ENCODE measurements at places on chromosomes 2 and 18. TPM values are rescaled to one million over a fixed set of nuclear protein-coding genes. Genes with fewer than 3 reads are reported as not detected.

GRCh38 chr2:135163306-135163705, 111.2 kb downstream of the RAB3GAP1 start:
- H3K27me3 ChIP-seq = no peaks in the 10 kb centered on the region
- DNase-seq = no peak
- no peaks in the 10 kb centered on the region for H3K4me1 ChIP-seq

DNA sequence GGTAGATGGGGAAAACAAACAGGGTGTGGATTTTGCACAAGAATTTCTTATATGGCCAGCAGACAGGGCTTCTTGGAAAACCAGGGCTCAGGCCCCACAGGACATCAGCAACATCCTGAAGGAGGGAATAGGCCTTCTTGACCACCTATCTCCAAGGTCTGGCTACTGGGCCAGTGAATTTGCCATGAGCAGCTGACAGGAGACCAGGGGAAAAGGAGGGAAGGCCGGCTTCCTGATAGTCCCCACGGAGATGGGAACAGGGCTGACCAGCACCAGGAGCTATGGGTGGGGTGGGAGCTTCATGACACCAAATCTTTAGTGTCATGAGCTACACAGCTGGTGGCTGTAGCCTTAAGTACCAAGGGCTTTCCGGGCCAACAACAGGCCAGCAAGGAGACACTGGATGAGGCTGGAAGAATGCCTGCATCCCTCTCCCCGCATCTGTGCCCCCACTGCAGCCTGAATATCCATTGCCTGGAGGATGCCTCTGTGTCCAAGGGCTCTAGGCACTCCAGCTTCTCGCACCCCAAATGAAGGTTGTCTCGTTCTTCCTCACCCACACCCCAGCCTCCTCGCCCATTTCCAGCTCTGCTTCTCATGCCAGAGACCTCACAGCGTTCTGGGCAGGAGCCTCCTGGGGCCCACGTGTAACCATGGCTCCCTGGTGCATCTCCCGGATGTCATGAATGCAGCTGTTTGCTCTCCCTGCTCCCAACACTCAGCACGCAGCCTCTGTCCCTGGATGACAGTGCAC, 74.8 kb downstream of the EMX1 start:
- H3K36me3 ChIP-seq = no peaks in the 10 kb centered on the region
- H3K4me1 ChIP-seq = no peaks in the 10 kb centered on the region
- no peak overlapping the region for H3K27ac ChIP-seq
- no peak overlapping the region for H3K4me3 ChIP-seq
- DNase-seq = no peak
- no peaks in the 10 kb centered on the region for H3K27me3 ChIP-seq

DNA sequence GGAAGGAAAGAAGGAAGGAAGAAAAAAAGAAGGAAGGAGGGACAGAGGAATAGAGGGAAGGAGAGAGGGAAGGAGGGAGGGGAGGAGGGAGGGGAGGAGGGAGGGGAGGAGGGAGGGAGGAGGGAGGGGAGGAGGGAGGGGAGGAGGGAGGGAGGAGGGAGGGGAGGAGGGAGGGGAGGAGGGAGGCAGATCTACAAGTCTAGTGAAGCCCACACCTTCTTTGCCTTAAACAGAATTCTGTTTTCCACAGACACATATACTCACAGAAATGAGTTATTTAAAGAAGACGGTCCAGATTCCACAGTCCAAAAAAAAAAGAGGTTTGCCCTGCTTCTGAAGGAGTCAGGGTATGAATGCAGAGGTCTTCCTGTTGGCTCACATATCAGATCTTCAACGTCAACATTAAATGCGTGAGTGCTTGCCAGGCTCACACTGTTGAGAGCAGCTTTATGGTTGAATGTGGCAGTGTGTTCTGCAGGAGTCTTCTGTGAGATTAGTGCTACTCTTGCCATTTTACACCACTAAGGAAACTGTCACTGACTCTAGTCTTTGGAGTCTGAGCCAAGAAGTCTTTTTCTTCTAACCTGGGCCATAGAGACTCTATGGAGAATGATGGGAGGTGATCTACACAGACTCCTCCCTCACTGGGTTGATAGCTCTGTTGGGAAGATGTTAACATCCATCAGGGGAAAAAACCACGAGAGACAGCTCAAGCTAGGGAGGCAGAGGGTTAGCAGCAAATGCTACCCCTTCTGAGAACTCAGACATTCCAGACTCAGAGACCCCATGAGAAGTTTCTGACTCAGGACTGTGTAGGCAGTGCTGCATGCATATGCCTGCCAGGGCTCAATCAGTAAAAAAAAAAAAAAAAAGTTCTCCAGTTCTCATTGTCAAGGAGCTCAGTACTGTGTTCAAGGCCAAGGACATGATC, 23.3 kb downstream of the PAX8 start:
- peaks cover 31% of the 10 kb centered on the region for H3K4me1 ChIP-seq
- no peak overlapping the region for H3K4me3 ChIP-seq

DNA sequence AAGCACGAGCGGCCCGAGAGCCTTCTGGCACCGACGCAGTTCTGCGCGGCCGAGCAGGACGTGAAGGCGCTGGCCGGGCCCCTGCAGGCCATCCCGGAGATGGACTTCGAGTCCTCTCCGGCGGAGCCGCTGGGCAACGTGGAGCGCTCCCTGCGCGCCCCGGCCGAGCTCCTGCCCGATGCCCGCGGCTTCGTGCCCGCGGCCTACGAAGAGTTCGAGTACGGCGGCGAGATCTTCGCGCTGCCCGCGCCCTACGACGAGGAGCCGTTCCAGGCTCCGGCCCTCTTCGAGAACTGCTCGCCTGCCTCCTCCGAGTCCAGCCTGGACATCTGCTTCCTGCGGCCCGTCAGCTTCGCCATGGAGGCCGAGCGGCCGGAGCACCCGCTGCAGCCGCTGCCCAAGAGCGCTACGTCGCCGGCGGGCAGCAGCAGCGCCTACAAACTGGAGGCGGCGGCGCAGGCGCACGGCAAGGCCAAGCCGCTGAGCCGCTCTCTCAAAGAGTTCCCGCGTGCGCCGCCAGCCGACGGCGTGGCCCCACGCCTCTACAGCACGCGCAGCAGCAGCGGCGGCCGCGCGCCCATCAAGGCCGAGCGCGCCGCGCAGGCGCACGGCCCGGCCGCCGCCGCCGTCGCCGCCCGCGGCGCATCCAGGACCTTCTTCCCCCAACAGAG, 70.4 kb downstream of the ARHGEF33 start:
- H3K4me3 ChIP-seq = no peak overlapping the region
- H3K4me1 ChIP-seq = peaks cover 11% of the 10 kb centered on the region
- H3K36me3 ChIP-seq = no peaks in the 10 kb centered on the region
- peaks cover 17% of the 10 kb centered on the region for H3K27me3 ChIP-seq
- peak; percentile 53 for DNase-seq

GRCh38 chr2:168371273-168372019, 84.6 kb upstream of the CERS6 start:
- no peak overlapping the region for H3K4me3 ChIP-seq
- H3K36me3 ChIP-seq = no peaks in the 10 kb centered on the region
- no peaks in the 10 kb centered on the region for H3K4me1 ChIP-seq
- H3K27ac ChIP-seq = no peak overlapping the region

GRCh38 chr2:10380048-10380926, 67.8 kb downstream of the ODC1 start:
- DNase-seq = no peak
- H3K4me1 ChIP-seq = peaks cover 80% of the 10 kb centered on the region
- no peaks in the 10 kb centered on the region for H3K36me3 ChIP-seq
- H3K27me3 ChIP-seq = no peaks in the 10 kb centered on the region

DNA sequence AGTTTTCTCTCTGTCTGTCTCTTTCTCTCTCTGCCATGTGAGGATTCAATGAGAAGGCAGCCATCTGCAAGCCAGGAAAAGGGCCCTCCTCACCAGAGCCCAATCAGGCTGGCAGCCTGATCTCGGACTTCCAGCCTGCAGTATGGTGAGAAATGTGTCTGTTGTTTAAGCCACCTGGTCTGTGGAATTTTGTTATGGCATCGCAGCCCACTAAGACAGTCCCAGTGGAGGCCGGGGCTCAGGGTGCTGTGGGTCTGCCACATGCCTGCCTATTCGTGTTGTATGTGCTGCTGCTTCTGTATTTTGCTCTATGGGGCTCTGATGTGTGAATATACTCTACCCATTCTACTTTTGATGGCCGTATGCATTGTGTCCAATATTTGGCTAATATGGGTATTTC, 139.0 kb upstream of the HS6ST1 start:
- no peak for DNase-seq
- H3K27ac ChIP-seq = no peak overlapping the region
- no peaks in the 10 kb centered on the region for H3K36me3 ChIP-seq
- H3K4me1 ChIP-seq = no peaks in the 10 kb centered on the region
- H3K4me3 ChIP-seq = no peak overlapping the region
- H3K27me3 ChIP-seq = no peaks in the 10 kb centered on the region

- H3K27me3 ChIP-seq = peaks cover 2% of the 10 kb centered on the region
- no peak overlapping the region for H3K4me3 ChIP-seq
- no peak overlapping the region for H3K27ac ChIP-seq
- H3K4me1 ChIP-seq = no peaks in the 10 kb centered on the region
These were observed 37.7 kb upstream of the MEX3C start for GRCh38 chr18:51235009-51235789.

DNA sequence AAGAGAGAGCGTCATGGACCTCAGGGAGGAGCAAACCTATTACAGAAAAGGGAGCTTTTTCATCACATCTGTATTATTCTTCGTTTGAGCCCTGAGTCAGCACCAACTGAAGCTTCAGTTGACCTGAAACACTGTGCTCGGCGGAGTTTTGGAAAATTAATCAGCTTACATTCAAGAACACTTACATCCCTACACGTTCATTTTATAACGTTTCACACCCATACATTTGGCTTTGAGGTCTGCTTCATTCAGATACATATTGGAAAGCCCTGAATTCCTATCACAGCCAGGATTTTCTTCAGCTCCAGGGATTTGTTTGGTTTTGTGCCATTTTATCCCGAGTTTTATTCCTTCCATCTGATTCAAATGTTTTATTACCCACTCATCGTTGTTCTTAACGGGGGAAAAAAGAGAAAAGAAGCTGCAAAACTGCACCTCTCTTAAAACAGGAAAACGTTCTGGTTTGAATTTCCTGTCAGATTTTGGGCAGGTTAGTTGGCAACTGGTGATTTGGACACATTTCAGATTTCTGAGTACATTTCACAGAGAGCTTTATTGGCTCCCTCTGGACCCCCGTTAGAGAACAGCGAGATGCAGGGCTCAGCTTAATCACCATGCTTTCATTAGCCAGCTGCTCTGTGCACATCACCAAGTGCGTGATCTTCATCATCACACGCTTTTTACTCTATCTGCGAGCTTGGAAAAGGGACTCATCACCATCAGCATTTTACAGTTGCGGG, 88.8 kb downstream of the CDC42EP3 start:
- peaks cover 56% of the 10 kb centered on the region for H3K4me1 ChIP-seq
- no peak for DNase-seq
- H3K27me3 ChIP-seq = no peaks in the 10 kb centered on the region
- H3K27ac ChIP-seq = peak overlapping the region; percentile 55
- H3K36me3 ChIP-seq = no peaks in the 10 kb centered on the region

GRCh38 chr2:119234021-119235019, 10.7 kb downstream of the STEAP3 start:
- H3K27ac ChIP-seq = no peak overlapping the region
- no peaks in the 10 kb centered on the region for H3K27me3 ChIP-seq
- no peak overlapping the region for H3K4me3 ChIP-seq

GRCh38 chr2:216727346-216728122, 32.2 kb upstream of the IGFBP5 start:
- H3K36me3 ChIP-seq = no peaks in the 10 kb centered on the region
- H3K27ac ChIP-seq = no peak overlapping the region
- no peaks in the 10 kb centered on the region for H3K27me3 ChIP-seq
- no peak overlapping the region for H3K4me3 ChIP-seq

DNA sequence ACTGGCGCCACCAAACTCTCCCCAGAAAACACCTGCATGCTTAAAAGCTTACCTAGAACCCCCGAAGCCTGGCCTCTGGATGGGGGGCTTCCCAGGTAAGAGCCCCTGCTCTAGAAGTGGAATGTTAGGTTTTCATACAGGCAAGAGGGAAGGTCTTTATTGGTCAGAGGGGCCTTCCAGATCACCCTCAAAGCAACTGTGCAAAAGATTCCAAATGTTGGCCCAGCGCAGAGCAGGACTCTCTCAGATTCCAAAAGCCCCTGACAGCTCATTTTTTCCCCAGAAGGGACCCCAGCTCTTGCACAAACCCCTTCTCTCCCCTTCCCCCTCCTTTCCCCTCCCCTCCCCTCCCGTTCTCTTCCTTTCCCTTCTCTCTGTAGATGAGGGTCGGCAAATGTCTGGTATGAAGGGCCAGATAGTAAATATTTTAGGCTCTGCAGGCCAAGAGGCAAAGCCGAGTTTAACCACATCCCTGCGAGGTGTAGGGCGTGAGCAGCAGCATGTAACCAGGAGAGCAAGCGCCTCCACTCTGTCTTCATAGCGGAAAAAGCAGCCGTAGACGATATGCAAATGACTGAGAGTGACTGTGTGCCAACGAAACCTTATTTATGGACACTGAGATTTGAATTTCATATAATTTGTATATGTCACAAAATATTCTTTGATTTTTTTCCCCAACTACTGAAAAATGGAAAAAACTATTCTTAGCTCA, 116.9 kb downstream of the SMAD7 start:
- H3K4me3 ChIP-seq = peak overlapping the region; percentile 74
- DNase-seq = peak; percentile 57
- H3K27me3 ChIP-seq = no peaks in the 10 kb centered on the region
- H3K27ac ChIP-seq = peak overlapping the region; percentile 74

DNA sequence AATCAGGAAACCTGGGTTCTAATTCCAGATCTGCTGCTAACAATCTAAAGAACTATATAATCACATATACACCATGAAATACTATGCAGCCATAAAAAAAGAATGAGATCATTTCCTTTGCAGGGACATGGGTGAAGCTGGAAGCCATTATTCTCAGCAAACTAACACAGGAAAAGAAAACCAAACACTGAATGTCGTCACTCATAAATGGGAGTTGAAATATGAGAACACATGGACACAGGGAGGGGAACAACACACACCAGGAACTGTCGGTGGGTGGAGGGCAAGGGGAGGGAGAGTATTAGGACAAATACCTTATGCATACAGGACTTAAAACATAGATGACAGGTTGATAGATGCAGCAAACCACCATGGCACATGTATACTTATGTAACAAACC, 33.2 kb downstream of the CDH2 start:
- no peaks in the 10 kb centered on the region for H3K4me1 ChIP-seq
- no peaks in the 10 kb centered on the region for H3K27me3 ChIP-seq
- no peak overlapping the region for H3K4me3 ChIP-seq

GRCh38 chr2:238596571-238597551, 170.1 kb downstream of the ASB1 start:
- no peak overlapping the region for H3K4me3 ChIP-seq
- no peak overlapping the region for H3K27ac ChIP-seq
- no peak for DNase-seq
- no peaks in the 10 kb centered on the region for H3K27me3 ChIP-seq
- H3K4me1 ChIP-seq = no peaks in the 10 kb centered on the region

ZNF513 gene
- total RNA-seq = 20.9 TPM

GPAT2 gene
- 2.0 TPM for total RNA-seq

HK2 gene
- 11.4 TPM for total RNA-seq

FAM110C gene
- total RNA-seq = 4.9 TPM

CD8B2 gene
- total RNA-seq = not detected

RSAD2 gene
- 4.1 TPM for total RNA-seq

FSHR gene
- total RNA-seq = not detected

ITM2C gene
- 29.3 TPM for total RNA-seq

GKN1 gene
- not detected for total RNA-seq

LIMS2 gene
- total RNA-seq = 10.8 TPM
